CD4-positive, alpha-beta memory T cell (primary cell): ENCODE measurements at places on chromosomes 4 and X.

DNA sequence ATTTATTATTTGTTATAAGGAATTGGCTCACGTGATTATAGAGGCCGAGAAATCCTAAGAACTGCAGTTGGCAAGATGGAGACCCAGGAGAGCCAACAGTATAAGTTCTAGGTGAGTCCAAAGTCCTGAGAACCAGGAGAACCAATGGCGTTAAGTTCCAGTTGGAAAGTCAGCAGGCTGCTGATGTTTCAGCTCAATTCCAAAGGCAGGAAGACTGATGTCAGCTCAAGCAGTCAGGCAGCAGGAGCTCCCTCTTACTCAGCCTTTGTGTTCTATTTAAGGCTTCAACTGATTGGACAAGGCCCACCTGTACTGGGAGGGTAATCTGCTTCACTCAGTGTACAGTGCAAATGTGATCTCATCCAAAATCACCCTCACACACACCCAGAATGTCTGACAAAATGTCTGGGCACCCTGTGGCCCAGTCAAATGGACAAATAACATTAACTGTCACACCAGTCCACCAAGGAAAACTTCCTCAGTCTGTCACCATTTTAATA is 30.8 kb upstream of the TBL1X start:
- no peak for DNase-seq

- DNase-seq = no peak
Observed at GRCh38 chr4:99658666-99659065, 1.0 kb upstream of the C4orf54 start.

- DNase-seq = no peak
Observed at GRCh38 chr4:43682551-43682950, 766.1 kb downstream of the KCTD8 start.

DNA sequence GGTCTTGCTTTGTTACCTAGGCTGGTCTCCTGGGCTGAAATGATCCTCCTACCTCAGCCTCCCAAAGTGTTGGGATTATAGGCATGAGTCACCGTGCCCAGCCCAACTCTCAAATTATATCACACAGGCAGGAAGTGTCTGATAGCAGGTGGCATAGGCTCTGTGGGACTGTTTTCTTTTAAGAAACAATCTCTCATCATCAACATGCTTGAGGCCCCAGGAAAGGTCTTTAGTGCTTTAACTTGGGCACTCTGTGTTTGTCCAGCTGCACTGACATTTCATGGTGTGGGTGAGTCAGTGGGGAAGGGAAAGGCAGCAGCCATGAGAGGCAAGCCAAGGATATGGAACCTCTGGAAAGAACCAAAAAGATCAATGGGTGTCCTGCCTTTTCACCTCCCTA is 88.1 kb upstream of the TSPAN5 start:
- DNase-seq = no peak

- no peak for DNase-seq
Observed at GRCh38 chrX:46218373-46218772, 326.8 kb downstream of the ZNF674 start.

- no peak for DNase-seq
Observed at GRCh38 chr4:119748853-119749252, 120.2 kb upstream of the PDE5A start.

DNA sequence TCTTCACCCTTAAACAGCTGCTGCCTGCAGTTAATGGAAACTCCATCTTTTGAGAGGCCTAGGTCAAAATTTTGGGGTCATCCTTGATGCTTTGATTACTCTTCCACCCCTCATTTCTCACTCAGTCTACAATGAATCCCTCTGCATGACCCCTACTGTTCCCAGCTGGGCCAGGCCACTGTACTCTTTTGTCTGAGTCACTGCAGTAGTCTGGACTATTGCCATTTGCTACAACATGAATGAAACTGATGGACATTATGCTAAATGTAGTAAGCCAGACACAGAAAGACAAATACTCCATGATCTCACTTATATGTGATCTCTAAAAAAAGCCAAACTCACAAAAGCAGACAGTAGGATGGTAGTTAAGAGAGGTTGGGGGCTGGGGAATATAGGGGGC is 28.3 kb downstream of the STK32B start:
- DNase-seq = no peak

- DNase-seq = no peak
Observed at GRCh38 chr4:123953566-123953965, 557.0 kb downstream of the SPRY1 start.

DNA sequence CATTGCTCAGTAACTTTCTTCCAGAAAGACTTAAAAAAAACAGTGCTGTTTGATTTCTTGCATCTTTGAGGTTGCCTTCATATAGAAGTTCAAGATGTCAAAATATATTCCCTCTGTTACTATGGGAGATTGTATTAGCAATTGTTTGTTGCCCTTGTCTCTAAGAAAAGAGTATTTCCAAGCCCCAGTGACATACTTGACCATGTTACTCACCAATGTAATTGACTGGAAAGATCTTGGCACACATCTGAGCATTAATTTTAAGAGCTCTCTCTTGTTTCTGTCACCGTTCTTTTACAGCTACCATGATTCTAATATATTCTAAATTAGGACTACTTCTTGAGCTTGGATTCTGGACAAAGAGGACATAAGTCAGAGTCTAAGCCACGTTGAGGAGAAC is 902.7 kb upstream of the EPHA5 start:
- no peak for DNase-seq

DNA sequence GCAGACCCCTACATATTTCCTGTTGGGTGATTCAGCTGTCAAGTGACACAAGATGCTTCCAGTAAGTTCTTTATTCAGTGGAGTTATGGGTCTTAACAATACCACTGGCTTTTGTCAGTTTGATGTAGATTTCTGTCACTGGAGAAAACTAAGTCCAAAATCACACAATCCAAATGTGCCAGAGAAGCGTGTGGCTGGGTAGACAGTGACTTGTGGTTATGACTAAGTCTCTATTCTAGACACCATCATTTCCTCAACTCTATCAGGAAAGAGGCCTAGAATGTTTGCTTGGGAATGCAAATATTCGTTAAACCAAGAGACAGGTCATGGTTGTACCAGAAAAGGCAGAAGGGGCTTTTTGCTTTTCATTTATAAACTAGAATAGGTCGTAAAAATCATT is 54.4 kb upstream of the HS3ST1 start:
- DNase-seq = no peak

GRCh38 chr4:60201052-60201673 is 999.0 kb upstream of the ADGRL3 start:
- DNase-seq = no peak

DNA sequence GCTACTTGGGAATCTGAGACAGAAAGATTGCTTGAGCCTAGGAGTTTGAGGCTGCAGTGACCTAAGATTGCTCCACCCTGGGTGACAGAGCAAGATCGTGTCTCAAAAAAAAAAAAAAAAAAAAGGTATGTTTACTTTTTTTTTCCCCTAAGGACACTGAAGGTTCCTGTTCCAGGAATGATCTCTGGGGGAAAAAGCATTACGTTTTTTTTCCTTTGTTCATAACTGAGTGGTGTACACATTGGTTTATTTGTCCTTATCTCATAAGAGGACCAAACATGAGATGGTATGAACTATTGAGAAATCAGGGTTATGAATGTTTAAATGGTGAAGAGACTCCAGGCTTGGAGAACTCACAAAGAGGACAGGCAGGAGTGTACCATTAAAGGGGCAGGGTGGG is 120.4 kb upstream of the IL1RAPL2 start:
- DNase-seq = no peak

GRCh38 chr4:19123681-19124080 is 1102.1 kb upstream of the LCORL start:
- no peak for DNase-seq

DNA sequence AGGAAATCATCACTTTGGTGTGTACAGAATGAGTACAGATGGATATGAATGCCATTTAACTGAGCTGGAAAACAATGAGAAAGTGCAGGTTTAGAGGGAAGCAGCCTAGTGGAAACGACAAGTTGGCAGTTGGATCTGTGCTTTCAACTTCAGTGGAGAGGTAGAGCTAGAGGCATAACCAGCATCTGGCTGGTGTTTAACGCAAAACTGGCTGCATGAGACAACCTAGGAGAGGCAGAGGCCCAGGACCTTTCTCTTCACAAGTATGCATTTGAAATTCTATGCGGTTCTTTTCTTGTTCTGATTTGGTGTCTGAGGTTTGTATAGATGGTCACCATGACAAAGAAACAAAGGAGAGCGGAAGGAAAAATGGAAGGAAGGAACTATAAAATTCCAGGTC is 63.1 kb downstream of the ANXA5 start:
- no peak for DNase-seq

DNA sequence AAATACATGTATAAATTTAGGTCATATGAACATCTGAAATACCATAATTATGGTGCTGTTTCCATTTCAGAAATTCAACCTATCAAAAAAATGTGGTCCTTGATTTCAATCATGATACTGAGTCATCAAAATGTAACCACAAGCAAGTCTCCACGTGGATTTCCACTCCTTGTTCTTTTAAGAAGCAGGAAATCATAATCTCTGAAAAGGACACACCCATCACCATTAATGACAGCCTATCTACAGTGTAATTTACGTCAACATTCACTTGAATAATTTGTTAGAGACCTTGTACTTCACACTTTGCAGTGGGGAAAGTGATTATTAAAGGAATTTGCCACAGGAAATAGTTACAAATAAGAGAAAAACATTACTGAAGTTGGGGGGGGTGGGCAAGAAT is 17.7 kb upstream of the SLC7A11 start:
- DNase-seq = no peak

- DNase-seq = no peak
Observed at GRCh38 chr4:53614591-53614990, 23.3 kb upstream of the LNX1 start.

GRCh38 chr4:182513587-182514291 is 270.5 kb downstream of the TENM3 start:
- DNase-seq = no peak

GRCh38 chrX:70485466-70485865 is 40.8 kb downstream of the DLG3 start:
- no peak for DNase-seq

DNA sequence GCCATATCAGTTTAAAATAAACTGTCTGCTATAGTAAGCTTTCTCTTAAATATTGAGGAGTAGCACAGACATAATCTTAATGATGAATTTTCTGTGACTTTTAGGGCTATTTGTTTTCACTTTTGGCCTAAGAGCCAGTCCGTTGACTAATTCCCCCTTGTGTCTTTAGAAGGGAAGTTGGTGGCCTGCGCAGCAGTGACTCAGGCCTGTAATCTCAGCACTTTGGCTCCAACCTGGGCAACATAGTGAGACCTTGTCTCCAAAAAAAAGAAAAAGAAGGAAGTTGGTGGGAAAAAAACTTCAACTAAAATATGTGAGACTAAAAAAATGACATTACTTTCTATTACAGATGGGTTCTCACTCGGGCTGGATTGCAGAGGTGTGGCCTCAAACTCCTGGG is 3.4 kb downstream of the NCAPG start:
- no peak for DNase-seq

DNA sequence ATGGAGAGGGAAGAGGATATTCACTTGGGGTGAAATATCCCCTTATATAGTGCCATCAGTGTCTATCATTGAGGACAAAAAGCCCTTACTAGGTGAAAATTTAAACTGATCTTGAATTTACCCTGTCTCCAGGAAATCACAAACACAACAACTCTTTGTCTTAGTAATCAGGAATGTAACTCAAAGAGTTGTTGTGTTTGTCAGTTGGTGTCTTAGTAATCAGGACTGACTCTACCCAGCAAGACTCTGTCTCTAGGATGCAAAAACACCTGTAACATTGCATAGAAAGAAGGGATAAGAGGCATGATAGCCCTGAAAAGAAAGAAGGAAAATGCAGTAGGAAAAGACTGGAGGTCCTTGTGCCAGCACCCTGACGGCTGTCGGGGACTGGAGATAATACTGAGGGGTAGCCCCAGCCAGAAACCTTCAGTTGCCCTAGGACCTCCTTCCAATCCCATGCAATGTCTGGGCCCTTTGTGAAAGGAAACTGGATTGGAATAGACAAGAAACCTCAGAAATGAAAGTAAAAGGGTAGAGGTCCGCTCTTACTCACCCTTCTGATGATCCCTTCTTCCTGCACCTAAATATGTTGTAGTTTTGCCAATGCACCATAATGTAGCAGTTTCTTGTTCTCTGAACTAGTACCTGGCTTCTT is 45.3 kb downstream of the HMGB2 start:
- no peak for DNase-seq

DNA sequence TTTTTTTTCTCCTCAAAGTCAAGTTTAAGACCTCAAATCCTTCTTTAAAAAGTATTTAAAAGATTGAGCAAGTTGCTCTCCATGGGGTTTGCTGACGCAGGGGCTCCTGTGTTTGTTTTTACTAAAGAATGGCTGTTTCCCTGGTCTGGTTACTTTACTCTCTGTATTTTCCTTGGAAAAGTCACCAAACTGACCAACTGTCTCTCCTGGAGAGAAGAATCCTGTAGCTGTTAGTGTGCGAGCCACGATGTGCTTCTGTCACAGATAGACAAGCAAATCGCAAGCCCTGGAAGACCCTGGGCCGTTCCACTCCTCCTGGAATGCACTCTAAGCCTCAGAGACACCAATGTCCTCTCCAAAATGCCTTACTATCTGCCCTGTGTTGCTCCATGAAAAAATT is 212.1 kb downstream of the CHIC2 start:
- no peak for DNase-seq

DNA sequence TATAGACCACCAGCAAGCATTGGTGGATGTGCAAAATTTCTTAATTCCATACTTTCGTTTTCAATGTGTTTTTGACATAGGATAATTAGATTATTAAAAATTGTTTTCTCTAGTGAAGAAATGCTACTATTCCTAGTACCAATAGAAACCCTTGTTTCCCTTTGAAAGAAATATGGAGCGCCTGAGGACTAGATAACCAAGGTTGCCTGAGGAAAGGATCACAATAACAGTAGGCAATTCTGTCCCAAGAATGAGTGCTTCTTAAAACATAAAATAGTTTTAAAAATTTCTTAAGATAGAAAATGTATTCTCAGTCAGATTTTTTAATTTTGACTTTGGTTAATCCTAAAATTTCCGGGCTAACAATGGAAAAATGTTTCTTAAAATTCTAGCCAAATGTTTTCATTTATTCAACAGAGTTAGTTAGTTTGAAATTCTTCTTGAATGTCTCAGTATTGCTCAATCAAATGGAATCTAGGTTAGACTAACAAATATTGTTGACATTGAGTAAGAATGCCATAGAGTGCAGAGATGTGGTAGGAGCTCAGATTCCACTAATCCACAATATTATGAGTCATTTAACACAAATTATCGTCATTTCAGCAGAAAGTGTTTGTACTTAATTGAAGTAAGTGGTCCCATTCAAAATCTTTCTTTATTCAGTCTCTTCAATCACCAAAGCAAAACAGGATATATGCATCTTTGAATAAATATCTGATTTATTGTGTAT is 666.0 kb downstream of the GRID2 start:
- DNase-seq = no peak

DNA sequence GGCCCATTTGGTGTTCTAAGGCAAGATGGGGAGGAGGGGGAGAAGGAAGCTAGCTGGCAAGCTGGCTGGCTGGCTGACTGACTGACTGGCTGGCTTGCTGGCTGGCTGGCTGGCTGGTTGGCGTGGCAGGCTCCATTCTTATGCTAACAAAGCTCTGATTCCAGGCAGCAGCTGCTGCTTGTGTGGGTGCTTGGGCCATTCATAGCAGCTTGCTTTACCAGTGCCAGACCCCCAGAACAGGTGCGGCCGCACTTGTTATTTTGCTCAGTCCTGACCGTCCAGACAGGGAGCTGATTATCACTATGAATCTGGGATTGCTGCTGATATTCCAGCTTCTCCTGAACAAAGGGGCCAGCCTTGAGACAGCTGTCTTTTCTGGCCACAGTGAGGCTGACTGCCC is 131.2 kb upstream of the PAK3 start:
- no peak for DNase-seq
